Activated CD8-positive, alpha-beta memory T cell treated with anti-CD3 and anti-CD28 coated beads for 4 hours (primary cell): ENCODE measurements at places on chromosomes 4 and X.

DNA sequence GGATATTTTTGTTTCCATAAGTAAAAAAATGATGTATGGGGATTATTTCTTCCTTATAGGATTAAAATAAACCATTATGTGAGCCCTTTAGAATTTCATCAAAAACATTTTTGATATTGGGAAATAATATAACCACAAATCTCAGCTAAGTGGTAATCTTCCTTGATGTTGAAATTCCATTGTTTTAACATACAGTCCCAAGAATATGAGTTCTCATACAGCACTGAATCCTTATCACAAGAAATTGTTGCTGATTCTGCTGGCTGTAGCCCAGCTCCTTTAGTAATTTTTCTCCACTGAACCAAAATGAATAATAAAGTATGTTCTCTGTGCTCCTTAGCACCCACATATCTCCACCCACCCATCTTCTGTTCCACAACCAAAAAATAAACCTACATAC, 41.9 kb upstream of the FAM47B start:
- DNase-seq = no peak

GRCh38 chrX:73525928-73526690, 36.9 kb upstream of the CHIC1 start:
- DNase-seq = no peak

- DNase-seq = no peak
These were observed 55.6 kb downstream of the MAP7D2 start for GRCh38 chrX:20060961-20061748.

DNA sequence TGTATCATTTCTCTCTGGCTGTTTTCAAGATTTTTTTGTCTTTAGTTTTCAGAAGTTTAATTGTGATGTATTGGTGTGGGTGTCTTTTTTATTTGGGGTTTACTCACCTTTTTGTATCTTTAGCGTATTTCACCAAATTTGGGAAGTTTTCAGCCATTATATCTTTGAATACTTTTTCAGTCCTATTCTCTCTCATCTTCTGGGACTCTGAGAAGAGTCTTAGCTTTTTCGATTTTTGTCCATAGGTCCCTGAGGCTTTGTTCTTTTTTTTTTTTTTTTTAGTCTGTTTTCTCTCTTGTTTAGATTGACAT, 23.8 kb downstream of the KDM6A start:
- DNase-seq = no peak
